Vein endothelial cell (primary cell): ENCODE measurements at places on chromosomes 1 and 21. TPM values are rescaled to one million over a fixed set of nuclear protein-coding genes. Genes with fewer than 3 reads are reported as not detected.

The WDR64 gene
- not detected in 2 replicates for total RNA-seq

The HTR6 gene
- under 0.01 TPM in 1 of 2 replicates, not detected in the other for total RNA-seq

The LRRC71 gene
- 0.19 and 0.33 TPM in 2 replicates for total RNA-seq

The ADAMTS5 gene
- total RNA-seq = under 0.01 TPM in 2 replicates

The F13B gene
- not detected in 2 replicates for total RNA-seq

The TFF3 gene
- total RNA-seq = 23.1 and 32.0 TPM in 2 replicates

The MANEAL gene
- 1.3 and 2.0 TPM in 2 replicates for total RNA-seq

The AVPR1B gene
- not detected in 2 replicates for total RNA-seq

The OR2L2 gene
- total RNA-seq = under 0.01 TPM in 1 of 2 replicates, not detected in the other

The TYW3 gene
- 9.8 and 17.0 TPM in 2 replicates for total RNA-seq

The CD1E gene
- total RNA-seq = not detected in 2 replicates

The PGLYRP3 gene
- total RNA-seq = not detected in 2 replicates

The NR1I3 gene
- not detected in 2 replicates for total RNA-seq

The SGIP1 gene
- 22.1 and 31.7 TPM in 2 replicates for total RNA-seq

The RHD gene
- not detected in 2 replicates for total RNA-seq

The E2F2 gene
- 1.9 and 2.6 TPM in 2 replicates for total RNA-seq

The PDC gene
- total RNA-seq = not detected in 2 replicates

The KCND3 gene
- total RNA-seq = under 0.01 TPM in 2 replicates

The KPRP gene
- total RNA-seq = not detected in 2 replicates

The KIF14 gene
- total RNA-seq = 4.2 and 9.6 TPM in 2 replicates

The SPRR2F gene
- total RNA-seq = not detected in 2 replicates

The GLRX2 gene
- 3.6 and 7.2 TPM in 2 replicates for total RNA-seq

The OR10J1 gene
- total RNA-seq = not detected in 2 replicates

The TENT5C gene
- total RNA-seq = under 0.01 and 0.29 TPM in 2 replicates

The LYPD8 gene
- not detected in 2 replicates for total RNA-seq

The EDN2 gene
- total RNA-seq = not detected in 2 replicates

The MIXL1 gene
- total RNA-seq = 0.10 TPM in 1 of 2 replicates, not detected in the other

The TMEM269 gene
- not detected in 2 replicates for total RNA-seq

The GRIK3 gene
- not detected in 2 replicates for total RNA-seq

The SNRPE gene
- total RNA-seq = 63.9 and 65.3 TPM in 2 replicates

The IL10 gene
- not detected in 2 replicates for total RNA-seq

The CD1B gene
- not detected in 2 replicates for total RNA-seq

The TRNAU1AP gene
- 28.9 and 37.6 TPM in 2 replicates for total RNA-seq

The RNU1-3 gene
- total RNA-seq = under 0.01 TPM in 2 replicates

The CNIH4 gene
- 66.6 and 78.0 TPM in 2 replicates for total RNA-seq

The CLDN17 gene
- not detected in 2 replicates for total RNA-seq

The CTSS gene
- 19.6 and 27.0 TPM in 2 replicates for total RNA-seq
